HCEC 1CT (cell line): ENCODE measurements at places on chromosomes 12 and 14.
A peak's percentile ranks its signal among the peaks of the same experiment; 100 is the strongest.

GRCh38 chr14:94699831-94700230, 70.1 kb downstream of the GSC start:
- no peak for DNase-seq

GRCh38 chr12:50626026-50626425, 121.2 kb downstream of the DIP2B start:
- no peak for DNase-seq

DNA sequence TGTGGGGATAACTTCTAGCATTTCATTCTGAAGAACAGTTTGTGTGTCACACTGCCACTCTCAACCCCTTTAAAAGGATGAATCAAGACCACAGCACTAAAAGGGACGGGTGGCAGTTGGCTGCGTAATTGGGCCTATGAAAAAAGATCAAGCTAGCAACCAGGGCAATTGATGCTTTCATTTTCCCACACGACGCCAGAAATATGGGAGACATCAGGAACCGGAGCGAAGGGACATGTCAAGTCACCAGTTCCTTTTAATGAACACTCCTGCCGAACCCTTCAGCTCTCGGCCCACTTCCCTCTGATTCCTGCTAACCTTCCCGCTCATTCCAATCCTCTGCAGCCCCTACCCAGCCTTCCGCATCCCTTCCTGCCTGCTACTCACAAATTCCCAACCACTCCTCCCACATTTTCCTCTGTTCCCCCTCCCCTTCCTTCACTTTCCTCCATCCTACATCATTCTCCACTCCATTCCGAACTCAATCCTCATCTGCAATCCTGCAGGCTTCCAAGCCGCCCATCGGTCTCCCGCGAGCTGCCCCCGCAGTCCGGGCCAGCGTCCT, 753 bp downstream of the CSRNP2 start:
- DNase-seq = peak; percentile 40

DNA sequence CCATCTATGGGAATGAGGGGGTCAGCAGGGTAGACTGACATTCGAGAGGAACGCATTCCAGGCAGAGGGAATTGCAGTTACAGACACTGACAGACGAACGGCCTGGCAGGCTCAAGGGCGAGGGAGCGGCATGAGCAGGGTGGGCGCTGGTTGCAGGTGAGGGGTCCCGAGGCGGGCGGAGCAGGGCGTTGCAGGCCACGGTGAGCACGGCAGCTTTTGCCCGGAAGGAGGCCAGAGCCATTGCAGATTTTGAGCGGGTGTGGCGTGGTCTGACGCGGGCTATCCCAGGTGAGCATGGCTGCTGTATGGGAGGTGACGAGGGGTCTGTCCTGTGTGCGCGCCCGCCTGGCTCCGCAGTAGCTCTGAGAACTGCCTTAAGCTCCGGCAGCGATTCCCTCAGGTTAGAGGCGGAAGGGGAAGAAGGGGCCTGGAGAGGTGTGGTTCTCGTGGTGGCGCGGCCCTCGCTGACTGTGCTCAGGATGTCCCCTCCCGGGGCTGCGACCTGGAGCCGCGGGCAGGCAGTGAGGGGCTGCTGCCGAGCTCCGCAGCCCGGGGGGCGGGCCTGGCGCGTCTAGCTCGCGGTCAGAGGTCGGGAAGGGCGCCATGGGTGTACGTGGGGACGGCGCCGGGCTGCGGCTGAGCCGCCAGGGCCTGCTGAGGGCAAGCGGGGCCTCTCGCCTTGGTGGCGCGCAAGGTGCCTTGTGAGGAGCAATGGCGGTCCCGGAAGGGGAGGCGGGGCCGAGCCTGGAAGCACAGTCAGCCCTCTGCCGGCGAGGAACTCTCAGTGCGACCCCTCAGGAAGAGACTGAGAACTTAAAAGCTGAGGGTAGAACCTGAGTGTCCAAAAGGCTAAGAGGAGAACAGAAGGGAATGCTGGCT, 177.1 kb downstream of the CACNA1C start:
- no peak for DNase-seq

DNA sequence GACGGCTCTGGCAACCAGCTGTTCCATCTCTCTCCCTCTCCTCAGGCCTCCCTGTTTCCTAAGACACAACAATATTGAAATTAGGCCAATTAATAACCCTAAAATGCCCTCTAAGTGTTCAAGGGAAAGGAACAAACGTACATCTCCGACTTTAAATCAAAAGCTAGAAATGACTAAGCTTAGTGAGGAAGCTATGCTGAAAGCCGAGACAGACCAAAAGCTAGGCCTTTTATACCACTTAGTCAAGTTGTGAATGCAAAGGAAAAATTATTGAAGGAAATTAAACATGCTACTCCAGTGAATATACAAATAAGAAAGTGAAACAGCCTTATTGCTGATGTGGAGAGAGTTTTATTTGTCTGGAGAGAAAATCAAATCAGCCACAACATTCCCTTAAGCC, 61.8 kb upstream of the CATSPERB start:
- no peak for DNase-seq

GRCh38 chr12:53476769-53477209, 22.5 kb downstream of the MAP3K12 start:
- peak; percentile 35 for DNase-seq

GRCh38 chr12:99917711-99918402, 66.9 kb downstream of the ANKS1B start:
- DNase-seq = no peak

- no peak for DNase-seq
Measured at GRCh38 chr14:89139404-89140247, 277.4 kb downstream of the FOXN3 start.

DNA sequence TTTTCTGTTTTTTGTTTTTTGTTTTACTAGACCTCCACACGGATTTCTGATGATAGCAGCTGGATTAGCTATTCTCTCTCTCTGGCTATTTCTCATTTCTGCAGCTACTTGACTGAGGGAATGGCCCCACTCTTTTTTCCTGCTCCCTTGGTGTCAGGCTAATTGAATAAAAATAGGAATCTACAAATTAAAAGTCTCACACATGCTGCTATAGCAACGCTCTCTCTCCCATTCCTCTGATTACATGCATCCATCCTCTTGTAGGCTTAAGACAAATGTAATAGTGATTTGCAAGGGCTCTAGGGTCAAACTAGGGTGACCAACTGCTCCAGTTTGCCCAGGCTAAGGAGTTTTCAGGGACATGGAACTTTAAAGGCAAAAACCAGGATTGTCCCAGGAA, 221.8 kb downstream of the PHLDA1 start:
- no peak for DNase-seq

- DNase-seq = no peak
Measured at GRCh38 chr12:6692888-6693287, 3.7 kb upstream of the ZNF384 start.
